ENCODE measurements at places on chromosomes 4 and X. TPM values are rescaled to one million over a fixed set of nuclear protein-coding genes. Genes with fewer than 3 reads are reported as not detected.
A peak's percentile ranks its signal among the peaks of the same experiment; 100 is the strongest.

- no peak for DNase-seq
Measured at GRCh38 chr4:126318376-126318775, 1003.6 kb downstream of the FAT4 start.

DNA sequence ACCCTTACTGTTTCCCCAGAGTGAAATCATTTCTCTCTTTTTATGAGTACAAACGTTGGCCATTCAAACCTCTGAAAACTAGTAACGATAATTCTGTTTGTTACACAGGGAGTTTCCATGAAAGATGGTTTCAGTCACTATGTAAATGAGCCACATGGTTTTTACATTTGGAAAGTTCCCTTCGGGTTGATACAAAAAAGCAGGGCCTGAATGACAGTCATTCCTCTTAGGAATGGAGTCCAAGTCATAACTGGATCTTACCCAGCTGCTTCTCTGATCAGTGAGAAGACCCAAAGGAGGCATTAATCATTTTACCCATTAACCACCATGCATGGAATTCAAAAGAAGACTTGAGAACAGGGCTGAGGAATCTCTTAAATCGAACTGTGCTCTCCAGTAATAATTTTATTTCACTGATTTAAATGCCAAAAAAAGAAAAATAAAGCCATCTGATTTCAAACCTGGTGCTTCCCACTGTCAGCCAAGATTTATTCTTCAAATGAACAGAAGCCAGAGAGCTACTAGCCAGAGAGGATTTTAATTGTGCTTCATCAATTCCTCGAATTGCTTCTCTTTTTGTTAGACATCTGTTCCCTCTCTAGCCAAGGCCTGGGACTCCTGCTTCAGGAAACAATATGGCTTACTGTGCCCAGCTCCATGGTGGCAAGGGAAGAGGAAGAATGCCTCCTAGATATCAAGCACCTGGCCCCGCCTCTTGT, 3.2 kb downstream of the SOWAHB start:
- no peak for DNase-seq

DNA sequence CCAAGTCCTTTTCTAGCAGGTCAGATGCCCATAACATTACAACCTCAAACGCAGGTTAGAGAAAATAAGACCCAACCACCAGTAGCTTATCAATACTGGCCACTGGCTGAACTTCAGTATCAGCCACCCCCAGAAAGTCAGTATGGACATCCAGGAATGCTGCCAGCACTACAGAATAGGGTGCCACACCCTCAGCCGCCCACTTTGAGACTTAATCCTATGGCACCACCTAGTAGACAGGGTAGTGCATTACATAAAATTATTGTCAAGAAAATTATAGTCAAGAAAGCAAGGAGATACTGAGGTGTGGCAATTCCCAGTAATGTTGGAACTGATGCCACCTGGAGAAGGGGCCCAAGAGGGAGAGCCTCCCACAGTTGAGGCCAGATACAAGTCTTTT, 19.9 kb upstream of the TRIM61 start:
- no peak for DNase-seq

GRCh38 chr4:48360285-48361011, 19.1 kb downstream of the SLAIN2 start:
- DNase-seq: peak; percentile 66

DNA sequence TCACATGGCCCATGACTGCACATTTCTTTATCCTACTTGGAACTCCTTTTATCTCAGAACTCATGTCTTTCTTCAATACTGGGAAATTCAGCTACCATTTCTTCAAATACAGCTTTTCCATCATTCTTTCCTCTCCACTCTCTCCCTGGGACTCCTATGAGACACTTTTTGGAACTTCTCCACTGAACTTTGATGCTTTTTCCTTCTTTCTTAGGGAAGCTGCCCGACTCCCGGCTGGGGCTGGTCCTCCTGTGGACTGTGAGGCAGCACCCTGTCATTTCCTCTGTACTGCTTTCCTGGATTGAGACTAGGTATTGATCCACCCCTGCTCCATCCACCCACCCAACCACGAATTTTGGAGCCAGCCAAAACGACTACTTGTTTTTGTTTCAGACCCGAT, 40.0 kb downstream of the ZFYVE28 start:
- DNase-seq: no peak

- DNase-seq: no peak
Measured at GRCh38 chrX:20325786-20326388, 59.2 kb upstream of the RPS6KA3 start.

- DNase-seq: no peak
Measured at GRCh38 chrX:49186125-49187027, at the start of gene PRICKLE3. TSS of gene PRICKLE3 (minus strand) at chrX:49186373. CDS start at chrX:49186297, 76 bp downstream.

DNA sequence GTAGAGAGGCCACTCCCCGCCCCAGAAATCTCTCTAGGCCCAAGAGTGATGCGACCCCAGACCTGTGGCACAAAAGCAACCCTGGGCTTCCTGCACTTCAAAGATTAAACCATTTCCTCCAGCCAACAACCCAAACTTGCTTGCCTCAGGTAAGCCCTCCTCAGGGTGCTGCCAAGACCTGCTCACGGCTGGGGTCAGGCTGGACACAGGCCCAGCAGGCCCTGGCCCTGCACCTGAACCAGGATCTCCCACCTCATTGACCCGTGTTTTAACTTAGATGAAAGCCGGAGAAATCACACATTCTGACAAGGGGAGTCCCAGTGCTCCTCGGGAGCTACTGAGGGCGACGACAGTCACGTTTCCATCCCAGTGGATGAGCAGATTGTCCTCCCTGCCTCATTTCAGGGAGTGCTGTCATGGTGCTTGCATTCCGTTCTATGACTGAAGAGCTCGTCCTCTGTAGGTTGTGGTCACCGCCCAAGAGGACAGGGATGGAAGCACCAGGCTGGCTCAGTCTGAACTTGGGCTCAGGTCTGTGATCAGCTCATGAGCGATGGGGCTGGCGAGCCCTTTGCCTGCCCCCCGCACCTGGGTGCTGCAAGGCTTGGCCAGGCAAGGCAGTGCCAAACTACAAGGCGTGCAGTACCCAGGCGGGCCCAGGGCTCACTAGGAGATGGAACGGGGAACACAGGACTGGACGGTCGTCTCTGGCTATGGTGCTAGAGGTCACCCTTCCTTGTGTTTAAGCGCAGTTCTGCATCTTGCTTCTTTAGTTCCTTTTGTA, 25.9 kb downstream of the WDR1 start:
- no peak for DNase-seq

DNA sequence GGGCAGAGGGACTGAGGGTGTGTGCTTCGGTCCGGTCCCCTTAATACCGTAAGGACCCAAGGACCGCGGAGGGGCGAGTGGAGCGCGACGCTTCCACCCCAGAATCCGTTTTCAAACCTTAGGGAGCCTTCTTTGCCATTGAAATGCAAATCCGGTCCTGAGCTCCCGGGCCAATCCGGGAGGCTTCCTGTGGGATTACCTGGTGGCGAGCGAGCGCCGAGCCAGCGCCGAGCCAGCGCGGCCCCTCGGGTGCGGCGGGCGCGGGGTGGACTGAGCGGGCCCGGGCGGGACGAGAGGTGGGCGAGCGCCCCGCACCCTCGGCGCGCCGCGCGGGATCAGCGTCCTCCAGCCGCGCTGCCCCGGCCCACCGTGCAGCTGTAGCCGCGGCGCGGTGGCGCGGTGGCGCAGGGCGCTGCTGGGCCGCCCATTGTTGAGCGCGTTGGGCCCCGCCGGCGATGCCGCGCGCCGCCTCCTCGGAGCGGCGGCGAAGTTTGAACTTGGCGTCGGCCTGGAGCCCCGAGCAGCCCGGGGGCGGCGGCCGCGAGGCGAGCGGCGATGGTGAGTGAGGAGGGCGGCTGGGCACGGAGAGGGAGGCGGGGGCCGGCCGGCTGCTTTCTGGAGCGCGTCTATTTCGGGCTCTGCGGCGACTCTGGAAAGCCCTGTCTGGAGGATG, 208.7 kb downstream of the SOWAHB start:
- DNase-seq: no peak

DNA sequence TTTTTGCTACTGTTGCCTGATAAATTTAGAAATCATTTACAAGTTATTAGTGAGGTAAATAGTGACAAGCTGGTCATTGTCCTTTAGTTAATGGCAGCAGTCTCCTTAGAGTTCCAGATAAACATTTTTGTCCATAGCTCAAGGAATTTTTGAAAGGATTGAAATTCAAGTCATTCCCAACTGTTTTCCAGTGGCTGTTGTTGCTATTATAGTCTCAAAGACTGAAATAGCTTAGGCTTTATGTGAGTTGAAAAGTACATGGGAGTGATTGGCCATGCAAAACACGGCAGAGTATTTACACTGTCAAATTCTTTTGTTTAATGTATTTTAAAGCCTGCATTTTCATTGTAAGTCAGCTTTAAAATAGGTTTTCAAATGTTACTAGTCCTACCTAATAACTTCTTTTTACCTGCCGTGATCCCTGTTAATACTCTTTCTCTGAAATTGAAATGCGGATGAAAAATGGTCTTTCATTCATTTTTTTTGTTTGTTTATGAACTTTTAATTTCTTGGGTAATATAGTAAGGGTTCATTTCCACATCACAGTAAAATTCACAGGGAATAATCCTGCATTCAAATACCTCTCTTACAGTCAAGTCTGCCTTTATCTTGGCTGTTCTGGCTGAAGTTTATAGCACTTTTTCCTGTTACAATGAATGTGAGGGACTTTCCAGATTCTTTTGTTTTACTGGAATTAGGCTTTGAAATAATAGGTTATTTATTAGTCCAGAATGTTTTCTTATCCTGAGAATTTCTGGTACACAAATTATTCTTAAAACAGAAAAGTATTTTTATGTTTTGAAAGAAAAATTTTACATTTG, 85.1 kb downstream of the PDLIM5 start:
- no peak for DNase-seq

DNA sequence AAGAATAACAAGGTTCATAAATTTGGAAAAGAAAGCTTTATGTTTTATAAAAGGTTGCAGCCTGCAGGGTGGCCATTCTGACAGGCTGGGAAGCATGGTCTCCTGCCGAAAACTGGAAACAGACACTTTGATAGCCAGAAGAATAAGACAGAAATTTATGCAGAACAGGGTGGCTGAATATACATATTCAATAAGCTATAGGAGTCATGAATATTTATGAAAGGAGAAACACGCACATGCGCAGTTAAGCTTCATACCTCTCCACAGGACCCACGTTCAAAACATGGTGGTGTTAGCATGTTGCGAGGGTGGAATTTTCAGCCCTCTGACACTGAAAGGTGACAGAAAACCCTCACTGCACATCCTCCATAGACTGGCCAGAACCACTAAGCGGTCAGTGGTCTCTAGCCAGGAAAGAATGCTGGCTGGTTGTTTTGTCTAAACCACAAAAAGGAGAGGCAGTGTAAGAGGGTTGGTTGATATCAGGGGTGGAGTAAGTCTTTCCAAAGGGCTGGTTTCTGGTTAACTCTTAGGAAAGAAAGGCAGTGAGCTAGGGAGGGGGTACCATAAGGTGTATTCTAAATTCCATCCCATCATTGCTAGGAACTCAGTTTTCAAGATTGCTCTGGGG, 58.2 kb downstream of the ANXA10 start:
- no peak for DNase-seq

- DNase-seq: no peak
Measured at GRCh38 chr4:56979421-56980072, 851 bp downstream of the POLR2B start.

- no peak for DNase-seq
Measured at GRCh38 chr4:97664741-97665140, 478.5 kb downstream of the STPG2 start.

- peak; percentile 40 for DNase-seq
Measured at GRCh38 chr4:183987987-183988392, 82.9 kb downstream of the STOX2 start.

- no peak for DNase-seq
Measured at GRCh38 chr4:53322696-53323095, 43.2 kb downstream of the SCFD2 start.

GRCh38 chr4:94516067-94516466, 64.3 kb downstream of the PDLIM5 start:
- DNase-seq: peak; percentile 63

DNA sequence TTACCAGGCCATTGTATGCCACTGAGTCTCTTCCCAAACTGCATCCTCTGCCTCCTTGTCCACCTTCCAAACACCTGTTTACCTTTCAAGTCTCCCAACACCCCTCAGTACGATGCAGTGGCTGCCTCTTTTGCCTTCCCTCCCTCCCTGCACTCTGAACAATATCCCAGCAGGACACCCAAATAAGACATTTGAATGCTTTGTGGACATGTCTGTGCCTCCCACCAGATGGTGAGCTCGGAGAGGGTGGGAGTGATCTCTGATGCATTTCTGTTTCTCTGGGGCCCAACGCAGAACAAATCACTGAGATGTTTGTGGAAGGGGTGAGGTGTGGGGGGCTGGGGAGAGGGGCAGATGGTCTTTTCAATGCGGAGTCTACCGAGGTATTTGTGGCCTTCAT, 33.4 kb downstream of the PJA1 start:
- no peak for DNase-seq

GRCh38 chrX:109858602-109859341, 125.7 kb upstream of the ACSL4 start:
- DNase-seq: no peak

DNA sequence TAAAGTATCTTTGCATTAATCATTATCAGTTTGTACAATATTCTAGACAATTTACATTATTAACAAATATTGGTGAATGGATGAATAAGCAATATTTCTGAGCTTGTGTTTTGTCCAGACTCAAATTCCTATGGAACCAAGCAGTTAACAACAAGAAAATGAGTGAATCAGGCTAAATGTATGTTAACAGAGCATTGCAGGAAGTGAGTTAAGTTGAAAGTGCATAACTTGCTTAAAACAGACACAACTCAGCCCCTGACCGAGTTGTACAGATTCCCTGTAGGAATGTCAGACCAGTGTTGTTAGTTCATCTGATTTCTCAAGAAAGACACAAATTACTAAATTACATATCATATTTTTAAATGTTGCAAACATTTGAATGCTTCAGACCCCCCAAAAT, 23.7 kb upstream of the CSN1S1 start:
- DNase-seq: no peak

GRCh38 chr4:145498430-145498829, 16.8 kb downstream of the SMAD1 start:
- DNase-seq: no peak

DNA sequence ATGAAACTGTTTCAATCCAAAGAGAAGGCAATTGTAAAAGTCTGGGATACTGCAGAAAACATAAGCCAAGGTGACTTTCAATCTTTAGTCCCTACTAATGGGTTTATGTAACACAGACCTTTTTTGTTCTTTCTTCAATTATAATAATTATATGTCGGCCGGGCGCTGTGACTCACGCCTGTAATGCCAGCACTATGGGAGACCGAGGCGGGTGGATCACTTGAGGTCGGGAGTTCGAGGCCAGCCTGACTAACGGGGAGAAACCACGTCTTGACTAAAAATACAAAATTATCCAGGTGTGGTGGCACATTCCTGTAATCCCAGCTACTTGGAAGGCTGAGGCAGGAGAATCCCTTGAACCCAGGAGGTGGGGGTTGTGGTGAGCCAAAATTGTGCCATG, 489.8 kb upstream of the CTSO start:
- no peak for DNase-seq

Gene CXCL6
- 0.06 TPM for polyA plus RNA-seq

Gene GAGE12G
- not detected for polyA plus RNA-seq

Gene LINC00632
- polyA plus RNA-seq: 87.0 TPM

Gene NMU
- polyA plus RNA-seq: not detected

Gene GRIA2
- polyA plus RNA-seq: not detected

Gene GAGE2A
- not detected for polyA plus RNA-seq

Gene GABRB1
- not detected for polyA plus RNA-seq
